Calu3 (cell line): ENCODE measurements at places on chromosomes 2 and 18. TPM values are rescaled to one million over a fixed set of nuclear protein-coding genes. Genes with fewer than 3 reads are reported as not detected.

GRCh38 chr2:26988058-26988860, 17.8 kb downstream of the MAPRE3 start:
- H3K27ac ChIP-seq = no peak overlapping the region
- no peak overlapping the region for H3K4me3 ChIP-seq
- H3K27me3 ChIP-seq = no peaks in the 10 kb centered on the region
- H3K36me3 ChIP-seq = no peaks in the 10 kb centered on the region
- DNase-seq = no peak

- peaks cover 2% of the 10 kb centered on the region for H3K4me1 ChIP-seq
- H3K27ac ChIP-seq = no peak overlapping the region
- no peak for DNase-seq
- H3K4me3 ChIP-seq = no peak overlapping the region
- H3K36me3 ChIP-seq = peaks cover 27% of the 10 kb centered on the region
These were observed 211.0 kb downstream of the NEDD4L start for GRCh38 chr18:58254873-58255511.

GRCh38 chr2:129892773-129893172, 86.7 kb upstream of the RAB6C start:
- H3K4me3 ChIP-seq = no peak overlapping the region
- no peaks in the 10 kb centered on the region for H3K36me3 ChIP-seq
- H3K27me3 ChIP-seq = peaks cover 41% of the 10 kb centered on the region
- DNase-seq = no peak
- no peak overlapping the region for H3K27ac ChIP-seq

DNA sequence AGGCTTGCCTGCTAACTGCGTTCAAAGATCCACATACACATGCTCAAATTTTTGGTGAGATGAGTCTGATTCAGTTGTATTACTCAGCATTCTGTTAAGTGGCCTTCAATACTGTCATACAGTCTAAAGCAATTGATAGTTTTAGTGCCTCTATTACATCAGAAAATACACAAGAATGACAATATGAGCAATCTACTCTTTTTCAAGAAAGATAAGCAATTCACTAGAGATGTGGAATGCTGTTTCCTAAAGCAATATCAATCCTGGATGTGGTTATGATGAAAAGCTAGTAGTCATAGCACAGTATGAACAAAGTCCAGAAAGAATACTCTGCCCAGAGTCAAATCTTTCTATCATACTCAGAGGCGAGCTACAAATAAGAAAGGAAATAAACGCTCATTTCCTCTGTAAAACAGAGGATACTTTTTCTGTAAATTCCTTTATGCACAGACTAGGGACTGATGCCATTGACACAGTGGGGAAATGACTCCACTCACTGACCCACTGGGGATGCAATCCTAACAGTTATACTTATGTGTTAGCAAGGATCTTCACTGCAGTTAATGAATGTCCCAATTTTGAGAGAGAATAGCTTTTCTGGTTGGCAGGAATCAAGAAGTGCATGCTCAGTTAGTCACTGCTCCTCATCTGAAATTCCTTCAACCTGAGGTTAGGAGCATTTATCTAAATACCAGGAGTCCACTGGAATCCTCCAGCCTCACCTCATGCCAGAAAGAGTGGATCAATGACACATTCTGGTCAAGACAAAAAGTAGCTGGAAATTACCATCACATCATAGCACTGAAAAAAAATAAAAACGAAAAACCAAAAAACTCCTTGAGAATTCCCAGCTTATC, 83.3 kb downstream of the PDE11A start:
- H3K4me1 ChIP-seq = no peaks in the 10 kb centered on the region
- H3K4me3 ChIP-seq = no peak overlapping the region
- no peak overlapping the region for H3K27ac ChIP-seq
- H3K36me3 ChIP-seq = no peaks in the 10 kb centered on the region
- no peak for DNase-seq
- H3K27me3 ChIP-seq = no peaks in the 10 kb centered on the region

DNA sequence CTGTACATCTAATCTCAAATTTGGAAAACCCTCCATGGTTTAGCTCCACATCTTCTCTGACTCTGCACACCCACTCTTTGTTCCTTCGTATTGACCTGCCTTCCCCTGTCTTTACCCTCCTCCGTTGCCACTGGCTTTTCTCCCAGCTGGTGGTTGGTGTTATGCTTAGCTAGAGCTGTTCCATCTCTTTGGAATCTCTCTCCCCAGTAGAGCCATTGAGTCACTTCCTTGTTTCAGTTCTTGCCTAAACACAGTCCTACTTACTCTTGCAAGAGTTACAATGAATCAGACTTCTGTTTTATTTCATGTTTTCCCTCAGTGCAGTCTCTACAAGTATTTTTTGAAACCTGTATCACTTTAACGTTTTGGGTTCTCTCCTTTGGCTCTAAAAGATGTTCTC, 263.9 kb downstream of the LTBP1 start:
- H3K27ac ChIP-seq = peak overlapping the region; percentile 61
- H3K4me1 ChIP-seq = peaks cover 30% of the 10 kb centered on the region
- H3K4me3 ChIP-seq = no peak overlapping the region
- peak; percentile 36 for DNase-seq
- H3K36me3 ChIP-seq = no peaks in the 10 kb centered on the region

Gene KCNE4
- not detected in 2 replicates for total RNA-seq

Gene RBKS
- total RNA-seq = 2.3 and 3.3 TPM in 2 replicates

Gene ACTG2
- total RNA-seq = not detected in 2 replicates

Gene MC5R
- total RNA-seq = not detected in 2 replicates
